ENCODE measurements at places on chromosomes 6 and 20.
A peak's percentile ranks its signal among the peaks of the same experiment; 100 is the strongest.

- no peak for DNase-seq
Measured at GRCh38 chr20:35104685-35105295, 12.2 kb upstream of the TRPC4AP start.

DNA sequence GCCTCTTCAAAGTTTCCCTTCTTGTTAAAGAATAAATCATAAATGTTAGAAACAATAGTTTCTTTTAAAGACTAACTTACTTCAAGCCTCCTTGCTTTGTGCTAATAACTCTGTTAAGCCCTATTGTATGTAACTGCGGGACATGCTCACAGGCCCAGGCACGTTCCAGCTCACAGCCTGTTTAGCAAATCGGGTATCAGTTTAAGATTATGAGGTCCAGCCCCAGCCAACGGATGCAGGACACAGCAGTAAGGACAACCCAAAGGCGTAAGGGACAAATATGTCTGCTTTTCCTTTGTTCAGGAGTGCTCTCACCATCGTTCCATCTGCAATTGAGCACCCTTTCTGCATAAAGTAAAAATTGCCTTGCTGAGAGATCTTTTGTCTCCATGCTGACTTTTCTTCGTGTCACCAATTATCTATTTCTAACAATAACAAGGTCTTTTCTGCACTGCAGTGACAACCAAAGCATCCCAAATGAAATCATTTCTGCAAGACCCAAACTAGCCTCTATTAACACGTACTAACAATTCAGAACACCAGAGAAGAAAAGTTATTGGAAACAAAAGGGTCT lies 1.4 kb downstream of the C6orf52 start:
- no peak for DNase-seq

- DNase-seq: no peak
Measured at GRCh38 chr20:63067721-63068560, 61.2 kb upstream of the BHLHE23 start.

GRCh38 chr6:41021832-41022231 lies 17.2 kb downstream of the UNC5CL start:
- no peak for DNase-seq

GRCh38 chr6:12963567-12963966 lies 247.0 kb downstream of the PHACTR1 start:
- DNase-seq: no peak

DNA sequence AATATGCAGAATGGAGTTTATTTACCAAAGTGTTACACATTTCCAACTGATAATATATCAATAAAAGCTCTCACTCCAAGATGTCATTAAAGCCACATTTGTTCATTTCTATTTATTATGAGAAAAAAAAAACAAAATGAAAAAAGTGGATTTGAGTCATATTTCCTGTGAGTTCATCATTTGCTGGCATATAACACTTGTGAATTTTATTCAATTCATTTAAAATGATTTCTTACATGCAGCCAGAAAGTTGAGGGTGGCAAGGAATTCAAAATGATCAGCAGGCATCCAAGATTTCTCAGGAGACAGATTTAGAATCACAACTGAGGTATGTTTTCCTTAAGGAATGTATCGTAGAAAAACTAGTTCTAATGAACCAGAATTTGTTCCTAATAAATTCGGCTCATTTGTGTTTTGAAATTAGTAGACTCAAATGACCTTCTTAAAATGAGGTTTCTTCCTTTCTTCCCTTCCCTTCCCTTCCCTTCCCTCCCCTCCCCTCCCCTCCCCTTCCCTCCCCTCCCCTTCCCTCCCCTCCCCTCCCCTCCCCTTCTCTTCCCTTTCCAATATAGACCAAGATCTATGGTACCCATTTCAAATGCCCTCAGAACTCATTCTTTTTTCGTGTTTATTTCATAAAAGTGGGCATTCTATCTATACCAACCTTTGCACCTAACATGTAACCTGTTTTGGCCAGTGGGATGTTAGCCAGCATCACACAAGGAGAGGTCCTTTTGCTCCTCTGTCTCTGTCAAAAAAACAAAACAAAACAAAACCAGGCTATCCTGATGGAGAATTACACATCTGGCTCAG lies 357.9 kb upstream of the TSHZ2 start:
- DNase-seq: no peak

GRCh38 chr6:44074439-44074812 lies 52.8 kb downstream of the MRPL14 start:
- peak; percentile 85 for DNase-seq

DNA sequence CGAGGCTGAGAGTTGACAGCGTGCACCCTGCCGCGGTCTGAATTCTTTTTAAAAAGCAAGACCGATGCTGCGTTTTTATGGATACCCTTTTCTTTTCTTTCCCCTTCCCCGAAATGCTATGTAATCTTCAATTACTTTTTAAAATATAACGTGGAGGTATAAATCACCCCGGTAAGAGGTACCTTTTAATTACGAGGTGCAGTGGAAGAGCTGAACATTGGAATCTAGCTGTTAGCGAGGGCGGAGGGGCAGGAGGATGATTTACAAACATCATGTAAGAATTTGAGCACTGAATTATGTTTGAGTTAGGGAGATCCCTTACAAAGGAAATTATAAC lies 1.2 kb downstream of the EYA2 start:
- no peak for DNase-seq

- DNase-seq: no peak
Measured at GRCh38 chr20:48759631-48760245, 68.1 kb downstream of the PREX1 start.

Measured in activated T-cell treated with anti-CD3 and anti-CD28 coated beads, Interleukin-2, amount 50 U/mL, for 48 hours (primary cell).